ENCODE measurements at places on chromosomes 4 and X. TPM values are rescaled to one million over a fixed set of nuclear protein-coding genes. Genes with fewer than 3 reads are reported as not detected.

Gene MGAT4D
- not detected for total RNA-seq

Gene MAGEA12
- total RNA-seq: not detected

Gene DCAF12L2
- total RNA-seq: not detected

Gene LEF1
- total RNA-seq: under 0.01 TPM

Gene SLC34A2
- under 0.01 TPM for total RNA-seq

Gene ZNF185
- total RNA-seq: 162 TPM

Gene SPANXA1
- not detected for total RNA-seq

Gene ARMCX4
- 0.34 TPM for total RNA-seq

Gene PGAM4
- not detected for total RNA-seq

Gene EREG
- total RNA-seq: 160 TPM

Gene CYTL1
- total RNA-seq: not detected

Gene DYNLT3
- total RNA-seq: 51.5 TPM

Gene TTC29
- not detected for total RNA-seq

Gene NOX1
- not detected for total RNA-seq

Gene PAGE2
- not detected for total RNA-seq

Gene C4orf36
- 1.7 TPM for total RNA-seq

Gene FGG
- total RNA-seq: under 0.01 TPM

Gene PLXNA3
- 39.3 TPM for total RNA-seq

Gene CHIC2
- total RNA-seq: 37.9 TPM

Gene RAB40A
- 0.21 TPM for total RNA-seq

Gene RS1
- total RNA-seq: not detected

Gene SUPT20HL2
- not detected for total RNA-seq

Gene EGFL6
- total RNA-seq: 1.00 TPM

Gene PHF8
- total RNA-seq: 21.5 TPM

Gene PRIMPOL
- total RNA-seq: 13.1 TPM

Gene SLITRK2
- not detected for total RNA-seq

Gene SLC9B1
- 0.14 TPM for total RNA-seq

Gene ARAP2
- 66.0 TPM for total RNA-seq

Gene IL13RA2
- total RNA-seq: 1.1 TPM

Gene TLR7
- not detected for total RNA-seq

Gene FGF5
- 15.2 TPM for total RNA-seq

Gene TCEAL7
- total RNA-seq: 0.50 TPM

Gene CNKSR2
- 0.07 TPM for total RNA-seq

Gene UGT8
- 0.34 TPM for total RNA-seq

Gene GRIA2
- total RNA-seq: not detected

Gene C4orf50
- total RNA-seq: not detected

Gene NAP1L3
- total RNA-seq: not detected

Gene FAM9C
- not detected for total RNA-seq

Gene ADAM29
- not detected for total RNA-seq

Gene RAB40AL
- not detected for total RNA-seq

Gene IL15
- total RNA-seq: 0.34 TPM

Gene ZNF674
- 10.4 TPM for total RNA-seq

Gene MAGEA8
- total RNA-seq: not detected

Gene ART3
- total RNA-seq: not detected

Gene FAM3A
- total RNA-seq: 35.1 TPM

Gene ERVMER34-1
- total RNA-seq: 9.0 TPM

Gene MGARP
- total RNA-seq: 0.21 TPM

Gene MAGEA3
- not detected for total RNA-seq

Gene ACOT9
- 44.4 TPM for total RNA-seq

Gene NPNT
- total RNA-seq: 19.7 TPM

Gene PNMA5
- not detected for total RNA-seq

Gene MND1
- total RNA-seq: 1.7 TPM

Gene GAB3
- under 0.01 TPM for total RNA-seq

Gene TRIM60
- total RNA-seq: not detected

Gene SULT1B1
- under 0.01 TPM for total RNA-seq

Gene CPZ
- total RNA-seq: 0.21 TPM

Gene GPM6B
- total RNA-seq: 0.36 TPM

Gene GPR82
- total RNA-seq: not detected

Gene REST
- 47.8 TPM for total RNA-seq
